ENCODE measurements at places on chromosomes 7 and 10. TPM values are rescaled to one million over a fixed set of nuclear protein-coding genes. Genes with fewer than 3 reads are reported as not detected.

TAS2R41 gene
- not detected for total RNA-seq

DNA sequence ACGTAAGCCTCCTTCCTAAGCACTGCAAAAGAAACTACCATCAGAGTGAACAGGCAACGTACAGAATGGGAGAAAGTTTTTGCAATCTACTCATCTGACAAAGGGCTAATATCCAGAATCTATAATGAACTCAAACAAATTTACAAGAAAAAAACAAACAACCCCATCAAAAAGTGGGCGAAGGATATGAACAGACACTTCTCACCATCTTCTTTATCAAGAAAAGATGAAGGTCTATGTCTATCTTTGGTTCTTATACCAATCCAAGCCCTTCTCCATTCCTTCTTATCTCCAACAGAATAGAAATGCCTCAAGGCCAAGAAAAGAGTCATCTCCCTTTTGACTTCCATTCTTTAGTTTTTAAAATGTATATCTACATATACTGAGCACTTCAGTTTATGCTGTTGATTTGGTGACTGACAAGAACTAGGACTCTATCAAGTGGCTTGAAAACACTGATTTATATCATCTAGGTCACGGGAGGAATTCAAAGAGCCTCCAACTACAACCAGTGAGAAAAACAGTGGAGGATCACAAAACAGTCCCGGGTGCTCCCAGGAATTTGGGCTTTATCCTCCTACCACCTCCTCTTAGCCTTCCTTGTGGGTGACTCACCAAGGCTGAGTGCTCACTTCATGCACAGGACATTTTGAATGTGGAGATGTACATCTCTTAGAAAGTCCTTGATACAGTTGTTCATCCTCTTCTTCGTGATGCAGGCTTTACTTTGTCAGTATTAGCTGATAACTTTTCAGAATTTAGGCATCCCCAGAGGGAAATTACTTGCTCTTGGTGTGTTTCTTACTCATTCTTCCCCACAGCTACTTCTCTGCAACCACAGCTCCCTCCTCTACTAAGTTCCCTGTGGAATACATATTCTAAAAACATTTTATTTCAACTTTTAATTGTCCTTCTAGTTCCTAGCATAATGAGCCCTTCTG is 15.4 kb downstream of the TAS2R41 start:
- no peak for DNase-seq

ADRA2A gene
- under 0.01 TPM for total RNA-seq

GBX1 gene
- total RNA-seq, result not detected

DNA sequence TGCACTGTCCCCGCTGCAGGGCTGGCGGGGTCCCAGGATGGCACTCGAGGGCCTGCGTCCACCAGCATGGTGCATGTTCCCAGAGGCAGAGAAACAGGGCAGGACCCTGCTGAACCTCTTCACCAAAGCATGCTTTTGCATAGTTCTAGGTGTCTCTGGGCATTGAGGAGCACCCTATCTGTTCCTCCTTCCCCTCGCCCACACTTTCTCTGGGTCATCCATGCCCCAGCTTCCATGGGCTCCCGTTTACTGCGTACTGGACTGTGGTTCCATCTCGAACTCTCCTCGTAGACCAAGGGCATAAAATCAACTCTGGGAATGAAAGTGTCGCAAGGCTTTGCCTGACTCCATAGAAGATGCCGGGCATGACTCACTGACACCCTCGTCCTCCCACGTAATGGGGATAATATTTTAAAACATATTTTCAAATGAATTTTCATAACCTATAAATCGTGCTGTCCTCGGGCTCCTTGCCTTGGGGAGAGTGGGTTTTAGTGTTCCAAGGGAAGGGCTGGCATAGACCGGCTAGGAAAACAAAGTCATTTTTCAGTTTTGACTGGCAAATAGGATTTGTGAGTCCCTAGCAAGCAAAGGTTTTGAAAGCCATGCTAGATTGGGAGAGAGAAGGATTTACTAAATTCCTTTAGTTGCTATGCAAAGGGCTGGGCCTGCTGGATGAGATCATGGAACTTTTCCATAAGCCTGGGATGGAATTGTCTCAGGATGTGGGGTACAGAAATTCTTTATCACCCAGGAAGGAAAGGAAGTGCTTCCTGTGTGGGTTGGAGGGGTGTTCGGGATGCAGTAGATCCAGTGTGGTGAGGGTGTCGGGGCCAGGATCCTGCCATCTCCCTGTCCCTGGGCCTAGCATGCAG is 498.7 kb upstream of the MKI67 start:
- DNase-seq, result no peak

UNCX gene
- total RNA-seq, result not detected

NOD1 gene
- total RNA-seq, result 22.8 TPM

DNA sequence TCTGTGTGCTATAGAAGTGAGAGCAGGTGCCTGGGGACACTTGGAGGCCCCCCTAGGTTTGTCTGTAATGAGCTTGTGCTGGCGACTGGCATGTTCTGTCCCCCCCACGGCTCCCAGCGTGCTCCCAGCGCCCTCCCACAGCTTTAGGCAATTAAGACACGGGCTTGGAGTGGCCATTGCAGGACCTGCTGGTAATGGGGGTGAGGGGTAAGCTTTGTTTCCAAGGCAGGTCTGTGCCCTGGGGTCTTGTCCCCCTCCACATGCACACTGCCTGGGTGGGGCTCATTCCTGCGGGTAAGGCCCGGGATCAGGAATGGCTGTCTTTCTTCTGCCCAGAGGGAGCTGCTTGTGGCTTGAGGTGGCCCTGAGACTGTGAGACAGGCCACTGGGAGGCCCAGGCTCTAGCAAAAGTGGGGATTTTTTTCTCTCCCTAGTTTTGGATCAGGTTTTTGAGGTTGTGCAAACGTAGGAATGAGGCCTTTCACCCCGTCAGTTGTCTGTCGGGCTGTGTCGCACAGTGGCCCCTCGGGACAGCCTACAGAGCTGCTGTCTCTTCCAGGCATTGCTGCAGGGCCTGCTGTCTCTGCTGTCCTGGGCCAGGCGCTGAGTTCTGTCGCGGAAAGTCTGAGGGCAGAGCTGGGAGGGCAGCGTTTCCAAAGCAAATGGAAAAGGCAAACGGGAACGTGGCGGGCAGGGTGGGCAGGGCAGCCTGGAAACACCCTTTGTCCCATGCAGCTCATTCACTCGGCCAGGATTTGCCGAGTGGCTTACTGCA is 107.4 kb downstream of the LHPP start:
- no peak for DNase-seq

EVX1 gene
- not detected for total RNA-seq

GPR141 gene
- not detected for total RNA-seq

GRCh38 chr10:42491801-42492200 is 146.6 kb downstream of the ZNF33B start:
- no peak for DNase-seq

GRCh38 chr7:74231232-74231590 is 21.4 kb downstream of the LAT2 start:
- DNase-seq, result no peak

DNA sequence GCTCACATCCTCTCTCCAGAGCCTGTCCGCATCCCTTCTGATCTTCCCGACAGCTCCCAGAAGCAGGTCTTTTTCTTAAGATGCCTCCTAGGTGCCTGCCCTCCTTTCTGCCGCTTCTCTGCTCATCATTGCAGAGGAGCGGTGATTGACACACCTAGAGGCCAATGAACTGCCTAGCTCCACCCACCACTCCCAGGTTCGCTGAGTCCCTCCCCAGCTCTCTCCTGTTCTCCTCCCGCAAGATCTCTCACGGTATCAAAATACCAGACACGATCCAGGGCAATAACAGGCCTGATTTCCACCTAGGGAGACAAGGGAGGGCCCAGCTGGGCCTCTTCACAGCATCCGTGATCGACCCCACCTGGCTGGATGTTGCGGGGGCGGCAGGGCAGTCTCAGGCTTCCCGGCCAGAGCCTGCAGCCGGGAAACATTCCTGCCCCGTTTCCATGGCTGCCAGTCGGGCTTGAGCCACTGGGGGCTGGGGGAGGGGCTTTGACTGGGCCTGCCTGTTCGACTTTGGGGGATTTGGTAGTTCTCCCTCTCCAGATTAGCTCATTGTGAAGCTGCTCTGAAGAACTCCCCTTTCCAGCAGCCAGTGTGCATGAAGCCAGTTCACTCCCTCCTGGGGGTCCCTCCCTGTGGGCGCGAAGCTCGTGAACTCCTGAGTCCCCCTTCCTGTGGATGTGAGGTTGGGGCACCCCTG is 373.5 kb downstream of the RPS24 start:
- peak; percentile 81 for DNase-seq

DNA sequence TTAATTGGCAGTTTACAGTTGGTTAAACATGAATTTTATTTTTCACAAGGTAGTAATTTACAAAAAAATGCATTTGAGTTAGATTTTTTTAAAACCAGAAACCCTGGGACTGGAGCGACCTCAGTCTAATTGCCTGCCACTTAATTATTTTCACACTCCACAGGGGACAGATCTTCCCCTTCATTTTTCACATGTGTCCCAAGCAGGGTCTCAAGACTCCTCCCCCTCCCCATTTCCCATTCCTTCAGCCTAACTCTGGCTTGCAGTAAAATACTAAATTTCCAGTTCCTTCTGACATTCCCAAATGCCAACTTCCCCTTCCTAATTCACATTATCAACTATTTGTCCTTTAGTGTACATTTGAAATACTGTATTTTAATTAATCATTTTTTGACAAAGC is 948 bp downstream of the ZNF138 start:
- DNase-seq, result no peak

AGR2 gene
- not detected for total RNA-seq

CYP3A7 gene
- not detected for total RNA-seq

DNA sequence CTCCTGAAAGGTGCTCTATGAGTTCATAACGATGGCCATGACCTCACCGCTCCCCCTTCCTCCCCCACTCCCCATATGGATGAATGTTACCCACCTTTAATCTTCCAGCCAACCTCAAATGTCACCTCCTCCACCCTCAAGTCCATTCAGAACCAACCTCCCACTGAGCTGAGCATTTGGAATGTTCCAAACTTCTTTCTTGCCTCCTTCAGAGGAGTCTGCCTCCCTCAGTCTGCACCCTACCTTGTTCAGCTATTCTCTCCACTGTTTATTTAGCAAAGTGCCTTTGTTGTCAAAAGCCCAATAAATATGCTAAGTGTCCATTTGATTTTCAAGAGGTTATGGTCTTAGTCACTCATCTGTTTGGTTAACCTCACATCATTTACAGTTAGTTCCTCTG is 22.9 kb upstream of the MTPAP start:
- DNase-seq, result no peak

IMPDH1 gene
- 42.5 TPM for total RNA-seq

DNA sequence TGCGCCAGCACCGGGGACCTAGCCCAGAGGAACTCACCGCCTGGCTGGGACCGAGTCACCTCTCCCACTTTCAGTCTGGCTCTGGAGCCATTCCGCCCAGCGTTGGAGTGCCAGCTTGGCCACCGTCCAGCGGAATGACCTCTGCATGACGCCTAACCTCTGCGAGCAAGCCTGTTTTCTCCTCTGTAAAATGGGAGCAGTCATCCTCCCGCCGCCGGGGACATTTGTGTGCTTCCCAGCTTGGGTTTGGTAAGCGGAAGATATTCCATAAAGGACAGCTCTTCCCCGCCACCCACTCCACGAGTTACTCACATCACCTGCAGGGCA is 1.3 kb upstream of the ZCCHC24 start:
- peak; percentile 45 for DNase-seq

DNA sequence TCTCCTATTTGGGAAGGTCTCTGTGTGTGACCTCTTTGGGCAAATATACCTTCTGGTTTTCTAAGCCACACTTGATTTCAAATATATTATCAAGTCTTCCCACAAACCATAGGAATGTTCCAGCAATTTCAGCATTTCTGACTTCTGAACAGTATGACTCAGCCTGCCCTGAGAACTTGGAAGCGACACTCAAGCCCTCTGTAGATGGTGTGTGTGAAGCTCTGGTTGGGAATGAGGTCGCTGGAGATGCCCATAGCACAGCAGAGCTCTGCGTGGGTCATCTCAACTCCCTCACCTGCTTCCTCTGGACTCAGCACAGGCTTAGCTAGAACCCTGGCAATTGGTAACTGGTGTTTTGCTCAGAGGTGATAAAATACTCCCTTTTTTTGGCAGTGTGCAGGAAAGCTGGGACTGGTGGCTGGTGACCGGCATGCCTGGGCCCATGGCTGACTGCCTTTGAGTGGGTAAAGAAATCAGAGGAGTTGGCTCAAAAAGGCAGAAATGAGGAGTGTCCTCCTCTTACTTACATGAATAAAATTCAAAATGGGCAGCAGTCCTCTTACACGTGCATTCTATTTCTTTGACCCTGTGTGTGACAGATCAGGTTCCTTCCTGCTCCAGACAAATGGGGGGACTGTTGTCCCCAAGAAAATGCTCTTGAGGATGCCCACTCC is 87.5 kb upstream of the NRP1 start:
- DNase-seq, result peak; percentile 67

FRMPD2 gene
- under 0.01 TPM for total RNA-seq

DNA sequence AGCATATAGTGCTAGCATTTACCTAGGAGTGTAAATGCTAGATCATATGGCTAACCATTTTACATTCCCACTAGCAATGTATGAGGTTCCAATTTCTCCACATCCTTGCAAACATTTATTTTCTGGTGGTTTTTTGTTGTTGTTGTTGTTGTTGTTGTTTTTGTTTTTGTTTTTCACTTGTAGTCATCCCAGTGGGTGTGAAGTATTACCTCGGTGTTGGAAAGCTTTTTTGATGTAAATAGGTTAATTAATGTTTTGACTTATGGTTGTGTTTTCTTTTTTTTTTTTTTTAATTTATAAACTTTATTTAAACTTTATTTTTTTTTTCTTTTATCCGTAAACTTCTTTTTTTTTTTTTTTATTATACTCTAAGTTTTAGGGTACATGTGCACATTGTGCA is 15.3 kb upstream of the TSGA13 start:
- DNase-seq, result no peak

GRCh38 chr10:131555406-131555805 is 243.9 kb upstream of the TCERG1L start:
- no peak for DNase-seq

ANKRD61 gene
- not detected for total RNA-seq

GPR146 gene
- 24.0 TPM for total RNA-seq

- DNase-seq, result no peak
These were observed 260.1 kb upstream of the AUTS2 start for GRCh38 chr7:69338144-69338543.

AQP1 gene
- 1.7 TPM for total RNA-seq

ZNF853 gene
- total RNA-seq, result 4.8 TPM

GRCh38 chr7:93062599-93062998 is 55.2 kb downstream of the SAMD9 start:
- no peak for DNase-seq

- no peak for DNase-seq
These were observed 163.2 kb downstream of the DGKB start for GRCh38 chr7:14739168-14739840.

NRG3 gene
- total RNA-seq, result 10.7 TPM

- DNase-seq, result no peak
These were observed 740 bp downstream of the ANXA7 start for GRCh38 chr10:73413108-73413527.

DNA sequence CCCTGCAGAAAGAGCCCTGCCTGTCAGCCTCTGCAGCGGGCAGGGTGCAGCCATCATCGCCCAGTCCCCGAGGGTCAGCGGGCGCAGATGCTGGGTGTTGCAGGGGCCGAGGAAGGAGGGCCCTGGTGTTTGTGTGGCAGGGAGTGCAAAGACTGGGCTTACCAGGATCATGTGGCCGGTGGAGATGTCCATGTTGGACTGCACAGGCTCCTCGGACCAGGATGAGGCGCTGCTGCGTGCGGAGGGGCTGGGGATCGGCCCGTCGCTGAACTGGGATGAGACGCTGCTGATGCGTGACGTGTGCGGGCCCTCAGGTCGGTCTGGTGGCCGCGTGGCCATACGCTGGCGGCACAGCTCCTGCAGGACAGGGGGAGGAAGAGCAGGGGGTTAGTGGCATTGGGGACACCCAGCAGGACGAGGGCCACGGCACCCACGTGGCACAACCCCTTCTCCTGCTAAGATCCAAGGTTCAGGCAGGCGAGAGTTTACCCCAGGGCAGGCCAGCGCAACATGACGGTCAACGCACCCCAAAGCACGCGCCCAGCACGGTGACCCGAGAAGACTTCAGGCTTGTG is 319.5 kb downstream of the DNAJB6 start:
- DNase-seq, result no peak
